ENCODE measurements at places on chromosomes 2 and 18.

DNA sequence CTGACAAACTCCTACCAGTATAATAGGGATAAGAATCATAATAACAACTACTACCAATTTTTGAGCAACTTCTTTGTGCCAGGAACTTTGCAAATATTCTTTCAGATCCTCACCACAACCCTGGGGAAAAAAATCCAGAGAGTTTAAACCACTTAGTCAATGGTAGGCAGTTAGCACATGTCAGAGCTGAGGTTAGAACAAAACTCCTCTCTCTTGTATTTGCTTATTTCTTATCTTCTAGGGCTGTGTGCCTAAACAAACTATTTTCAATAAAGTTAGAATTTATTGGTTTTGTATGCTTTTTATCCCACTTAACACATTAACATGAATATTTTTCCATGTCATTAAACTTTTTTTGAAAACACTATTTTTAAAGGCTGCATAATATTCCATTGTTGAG lies 127.1 kb downstream of the BCL11A start:
- DNase-seq = no peak

GRCh38 chr2:223815186-223815883 lies 22.0 kb downstream of the AP1S3 start:
- DNase-seq = no peak

- no peak for DNase-seq
These were observed 66.6 kb downstream of the ADNP2 start for GRCh38 chr18:80175451-80176204.

DNA sequence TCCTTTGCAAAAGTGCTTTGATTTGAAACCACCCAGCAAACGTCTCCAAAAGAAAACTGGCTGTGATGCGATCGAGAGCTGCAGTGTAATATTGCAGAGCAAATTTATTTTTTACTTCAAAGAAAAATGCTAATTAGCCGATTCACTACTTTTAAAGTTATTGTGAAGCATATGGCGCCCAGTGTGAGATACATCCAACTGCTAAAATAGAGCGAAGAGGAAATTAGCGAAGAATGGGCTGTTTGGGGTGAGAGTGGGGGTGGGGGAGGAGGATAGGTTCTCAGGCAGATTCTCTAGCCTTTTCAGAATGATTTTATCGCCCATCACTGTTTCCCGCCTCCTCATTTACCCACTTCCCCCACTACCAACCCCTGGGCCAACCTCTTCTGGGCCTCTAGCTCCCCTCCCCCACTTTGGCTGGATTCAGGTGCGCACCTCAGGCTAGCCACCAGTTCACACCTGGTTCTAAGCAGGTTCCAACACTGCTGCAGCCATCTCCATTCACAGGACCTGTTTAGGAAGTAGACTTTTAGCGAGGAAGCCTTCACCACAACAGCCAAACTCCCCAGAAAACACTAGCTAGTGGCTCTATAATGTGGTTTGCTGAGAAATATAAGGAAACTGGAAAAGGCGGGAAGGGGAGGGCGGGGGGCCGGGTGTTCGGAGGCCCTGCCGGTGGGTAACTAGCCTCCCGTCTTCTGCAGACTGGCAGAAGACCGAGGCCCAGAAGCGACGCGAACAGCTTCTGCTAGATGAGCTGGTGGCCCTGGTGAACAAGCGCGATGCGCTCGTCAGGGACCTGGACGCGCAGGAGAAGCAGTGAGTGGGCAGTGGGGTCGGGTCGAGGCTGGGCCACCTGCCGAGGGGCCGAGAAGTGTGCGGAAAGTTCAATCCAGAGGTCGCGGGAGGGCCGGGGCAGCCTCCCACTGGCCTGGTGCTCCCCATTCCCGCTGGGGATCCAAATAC lies 6.0 kb upstream of the OTX1 start:
- no peak for DNase-seq

DNA sequence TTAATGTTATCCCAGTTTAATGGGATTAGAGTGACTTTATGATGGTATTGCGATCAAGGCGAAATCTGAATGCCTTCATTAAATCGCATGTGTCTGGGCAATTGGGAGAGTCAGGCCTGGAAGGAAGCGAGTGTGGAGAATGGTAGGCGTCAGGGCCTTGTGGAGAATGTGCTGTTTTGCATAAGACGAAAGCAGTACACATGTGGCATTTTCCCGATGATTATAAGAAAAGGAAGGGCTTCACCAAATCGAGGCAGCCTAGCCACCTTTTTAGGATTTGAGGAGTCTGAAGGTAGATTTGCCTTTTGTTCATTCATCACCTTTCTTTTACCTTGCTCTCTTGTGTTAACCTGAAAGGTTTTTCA lies 1.0 kb downstream of the ZNF532 start:
- no peak for DNase-seq

DNA sequence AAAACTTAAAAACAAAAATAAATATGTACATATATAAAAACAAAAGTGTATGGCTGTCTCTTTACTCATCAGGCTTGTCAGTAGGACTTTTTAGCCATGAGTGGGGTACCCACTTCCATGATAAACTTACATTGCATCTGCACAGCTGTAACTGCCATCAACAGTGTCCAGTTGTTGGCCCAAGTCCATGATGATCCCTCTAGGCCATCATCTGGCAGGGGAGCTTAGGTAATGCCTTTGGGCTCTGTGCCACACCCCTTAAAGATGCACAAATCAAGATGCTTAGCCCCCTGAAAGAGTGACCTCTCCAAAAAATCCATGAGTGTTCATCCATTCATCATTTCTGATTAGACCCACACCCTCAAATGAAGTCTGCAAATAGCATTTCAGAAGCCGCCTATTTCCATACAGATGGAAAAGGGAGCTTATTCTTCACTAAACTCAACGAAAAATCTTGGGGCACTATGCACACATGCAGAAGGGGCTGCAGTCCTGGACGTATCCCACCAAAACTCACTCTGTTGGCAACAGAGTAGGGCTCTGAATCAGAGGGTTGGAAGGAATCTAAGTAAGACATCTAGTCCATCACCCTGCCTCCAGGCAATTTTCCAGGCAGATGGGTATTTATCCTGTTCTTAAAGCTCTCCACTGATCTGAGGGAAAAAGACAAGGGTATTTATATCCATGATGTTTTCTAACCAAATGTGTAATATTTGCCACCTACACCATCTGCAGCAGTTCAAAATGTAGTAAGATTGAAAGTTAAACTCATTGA lies 691.0 kb downstream of the ZEB2 start:
- peak; percentile 10 for DNase-seq

DNA sequence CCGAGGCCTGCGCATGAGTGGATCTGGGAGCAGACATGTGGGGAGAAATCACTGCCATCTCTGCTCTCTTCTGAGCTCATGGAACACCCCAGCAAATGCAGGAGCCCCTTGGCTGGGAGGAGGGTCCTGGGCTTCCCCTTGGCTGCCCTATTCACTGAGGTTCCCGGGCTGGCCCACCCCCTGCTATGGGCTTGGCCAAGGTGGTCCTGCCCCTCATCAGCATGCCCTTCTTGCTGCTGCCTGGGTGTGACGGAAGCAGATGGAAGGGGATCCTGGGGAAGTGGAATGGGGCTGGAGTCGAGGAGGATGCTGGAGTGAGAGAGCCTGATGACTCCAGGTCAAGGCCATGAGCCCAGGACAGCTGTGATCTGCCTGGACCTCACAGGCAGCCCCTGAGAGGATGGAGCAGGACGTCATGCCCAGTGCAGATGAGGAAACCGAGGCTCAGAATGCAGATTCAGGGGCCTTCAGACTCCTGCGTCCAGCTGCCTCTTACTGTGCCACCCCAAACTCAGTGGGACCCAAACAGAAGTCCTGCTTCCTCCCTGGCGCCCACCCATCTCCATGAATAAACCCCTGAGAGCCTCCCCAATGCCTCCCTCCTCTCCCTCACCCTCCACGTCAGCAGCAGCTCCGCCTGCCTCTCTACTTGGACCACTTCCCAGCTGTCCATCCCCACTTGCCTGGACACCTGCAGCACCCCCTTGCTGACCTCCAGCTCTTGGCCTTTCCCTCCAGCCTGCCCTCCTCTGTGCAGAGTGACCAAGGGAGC lies 4.0 kb downstream of the SNED1 start:
- no peak for DNase-seq

- DNase-seq = no peak
These were observed 65.0 kb downstream of the NYAP2 start for GRCh38 chr2:225464346-225465025.

- no peak for DNase-seq
These were observed 87.7 kb downstream of the LIMS1 start for GRCh38 chr2:108621687-108622681.

DNA sequence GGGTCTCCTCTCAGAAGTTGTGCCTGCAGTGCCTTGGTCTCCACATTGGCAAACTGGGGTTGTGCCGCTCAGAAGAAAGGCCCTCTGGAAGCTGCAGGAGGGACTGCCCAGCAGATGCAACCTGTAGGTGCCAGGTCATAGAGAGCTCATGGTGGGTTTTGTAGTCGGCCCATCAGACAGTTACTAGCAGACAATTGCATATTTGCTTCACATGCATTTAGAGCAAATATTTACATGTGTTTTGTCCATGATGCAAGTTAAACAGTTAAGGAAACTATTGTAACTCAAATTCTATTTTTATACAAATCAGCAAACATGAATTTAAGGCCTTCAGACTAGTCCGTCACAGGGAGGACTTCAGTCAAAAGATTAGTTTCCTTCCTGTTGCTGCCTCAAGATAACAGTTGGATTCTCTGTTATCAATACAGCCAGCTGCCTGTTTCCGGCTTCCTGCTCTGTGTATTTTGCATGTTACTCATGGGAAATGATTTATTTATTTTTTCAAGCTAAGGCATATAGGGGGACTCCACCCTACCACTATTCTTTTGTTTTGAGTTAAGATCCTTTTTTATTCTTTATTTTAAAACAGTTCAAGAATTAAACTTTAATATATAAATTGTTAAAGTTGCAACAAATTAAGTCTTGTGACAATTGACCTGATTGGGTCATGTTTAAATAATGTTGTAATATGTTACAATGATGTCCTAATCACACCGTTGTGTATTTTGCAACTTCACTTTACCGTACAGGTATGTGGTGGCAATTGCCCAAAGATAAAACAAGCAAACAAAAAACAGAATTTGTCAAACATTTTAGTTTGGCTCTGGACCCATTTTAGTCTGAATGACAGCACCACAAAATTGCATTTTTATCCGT lies 133.5 kb downstream of the SPTBN1 start:
- DNase-seq = no peak

- no peak for DNase-seq
These were observed 117.5 kb upstream of the NCKAP5 start for GRCh38 chr2:133685636-133686215.

- no peak for DNase-seq
These were observed 61.3 kb downstream of the IL1R2 start for GRCh38 chr2:102053096-102053495.

GRCh38 chr18:79093986-79094385 lies 24.8 kb downstream of the ATP9B start:
- DNase-seq = no peak

GRCh38 chr18:2573408-2573807 lies 2.1 kb downstream of the NDC80 start:
- no peak for DNase-seq

- no peak for DNase-seq
These were observed 250.5 kb downstream of the GLI2 start for GRCh38 chr2:120985997-120986651.

All from BE2C (cell line).